ENCODE measurements at places on chromosomes 2 and 18. TPM values are rescaled to one million over a fixed set of nuclear protein-coding genes. Genes with fewer than 3 reads are reported as not detected.

TEKT4 gene
- total RNA-seq = not detected

FASTKD2 gene
- total RNA-seq = 43.0 TPM

CROCC2 gene
- not detected for total RNA-seq

ATP8B1 gene
- total RNA-seq = 0.64 TPM

DES gene
- 0.68 TPM for total RNA-seq

DCC gene
- total RNA-seq = 0.02 TPM

SERPINB4 gene
- not detected for total RNA-seq

GAREM2 gene
- not detected for total RNA-seq

HJURP gene
- total RNA-seq = 83.4 TPM

ABCG5 gene
- not detected for total RNA-seq

FBXO15 gene
- total RNA-seq = 0.41 TPM

PIEZO2 gene
- 8.9 TPM for total RNA-seq

SPC25 gene
- 31.9 TPM for total RNA-seq

NXPH2 gene
- 3.2 TPM for total RNA-seq

C2orf15 gene
- 3.8 TPM for total RNA-seq

MFSD2B gene
- 0.72 TPM for total RNA-seq

PTH2R gene
- not detected for total RNA-seq

COL6A3 gene
- 202 TPM for total RNA-seq

ERFE gene
- 4.3 TPM for total RNA-seq

POLE4 gene
- 38.3 TPM for total RNA-seq

UPP2 gene
- total RNA-seq = not detected

PDCD1 gene
- not detected for total RNA-seq

ICOS gene
- not detected for total RNA-seq

OXER1 gene
- total RNA-seq = not detected

RGPD3 gene
- total RNA-seq = not detected

STK11IP gene
- total RNA-seq = 5.4 TPM

HMSD gene
- total RNA-seq = 0.12 TPM

PARD6G gene
- total RNA-seq = 6.7 TPM

PPP1CB gene
- total RNA-seq = 96.0 TPM

TMEM247 gene
- total RNA-seq = not detected

CNRIP1 gene
- total RNA-seq = 32.6 TPM

G6PC2 gene
- total RNA-seq = not detected

FBXO41 gene
- total RNA-seq = 2.3 TPM

CENPA gene
- total RNA-seq = 30.2 TPM

BMP10 gene
- not detected for total RNA-seq

LRRTM4 gene
- 1.1 TPM for total RNA-seq

MYOM1 gene
- 0.02 TPM for total RNA-seq

HOXD13 gene
- 3.1 TPM for total RNA-seq

SOWAHC gene
- total RNA-seq = 2.7 TPM

CPO gene
- 0.39 TPM for total RNA-seq

RDH14 gene
- total RNA-seq = 19.8 TPM

ARHGAP28 gene
- 26.4 TPM for total RNA-seq
